Activated CD4-positive, alpha-beta T cell treated with anti-CD3 and anti-CD28 coated beads, Interleukin-2, amount 50 U/mL, for 4 hours (primary cell): ENCODE measurements at places on chromosomes 2 and 18.

- no peak for DNase-seq
Observed at GRCh38 chr2:210753386-210753785, 197.0 kb downstream of the CPS1 start.

GRCh38 chr18:68564351-68564750, 150.6 kb downstream of the TMX3 start:
- DNase-seq, result no peak

- no peak for DNase-seq
Observed at GRCh38 chr2:102826904-102827303, 65.1 kb downstream of the TMEM182 start.

- no peak for DNase-seq
Observed at GRCh38 chr2:3040496-3041140, 337.0 kb downstream of the EIPR1 start.

GRCh38 chr18:55390898-55391297, 197.1 kb downstream of the TCF4 start:
- DNase-seq, result no peak

DNA sequence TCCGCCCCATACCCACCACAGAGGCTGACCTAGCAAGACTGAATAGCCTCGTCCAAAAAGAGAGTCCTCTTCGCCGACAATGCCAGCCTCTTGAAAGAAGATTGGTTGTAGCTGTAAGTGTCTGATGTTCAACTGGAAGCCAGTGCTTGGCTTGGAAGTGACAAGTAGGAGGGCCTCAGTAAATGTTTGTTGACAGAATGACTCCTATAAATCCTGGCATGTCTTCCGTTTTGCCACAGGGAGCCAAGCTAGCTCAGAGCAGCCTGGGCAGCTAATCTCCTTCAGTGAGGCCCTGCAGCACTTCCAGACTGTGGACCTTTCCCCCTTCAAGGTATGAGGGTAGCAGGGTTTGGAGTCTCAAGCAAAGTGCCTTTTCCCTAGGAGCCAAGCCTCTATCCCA, 14.9 kb downstream of the ELMOD3 start:
- no peak for DNase-seq

DNA sequence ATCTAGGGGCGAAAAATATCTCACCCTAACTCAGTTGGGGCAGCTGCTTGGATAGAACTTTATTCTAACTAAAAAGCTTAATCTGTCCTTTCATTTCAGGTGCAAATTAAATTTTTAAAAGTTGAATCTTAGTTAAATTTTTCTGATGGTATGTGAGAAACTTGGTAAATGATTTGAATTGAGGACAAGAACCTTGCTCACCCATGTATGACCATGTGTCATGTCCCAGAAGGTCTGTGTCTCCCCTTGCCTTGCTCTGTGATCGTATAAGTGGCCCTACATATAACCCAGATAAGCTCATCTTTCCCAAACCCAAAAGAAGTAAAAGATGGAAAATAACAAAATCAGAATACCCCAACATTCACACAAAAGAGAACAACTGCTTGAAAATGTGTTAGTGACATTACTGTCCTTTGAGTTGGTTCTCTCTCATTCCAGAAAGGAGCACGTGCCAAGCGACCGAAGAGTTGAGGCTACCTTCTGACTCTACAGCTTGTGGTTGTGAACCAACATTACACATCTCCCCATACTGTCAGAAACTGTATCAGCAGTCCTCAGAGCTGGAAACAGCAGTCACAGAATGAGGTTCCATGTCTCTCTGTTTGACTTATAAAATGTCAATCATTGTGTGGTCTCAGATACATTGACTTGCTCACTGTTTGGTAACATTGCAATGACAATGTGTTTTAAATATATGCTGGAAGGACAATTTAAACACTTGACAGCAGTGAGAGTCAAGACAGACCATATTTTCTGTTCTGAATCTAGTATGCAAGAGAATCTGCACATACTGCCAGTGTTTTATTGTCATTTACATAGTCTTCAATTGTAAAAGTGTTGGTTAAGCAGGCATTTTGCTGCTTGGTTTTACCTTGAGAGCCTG, 46.3 kb upstream of the TANK start:
- DNase-seq, result no peak

DNA sequence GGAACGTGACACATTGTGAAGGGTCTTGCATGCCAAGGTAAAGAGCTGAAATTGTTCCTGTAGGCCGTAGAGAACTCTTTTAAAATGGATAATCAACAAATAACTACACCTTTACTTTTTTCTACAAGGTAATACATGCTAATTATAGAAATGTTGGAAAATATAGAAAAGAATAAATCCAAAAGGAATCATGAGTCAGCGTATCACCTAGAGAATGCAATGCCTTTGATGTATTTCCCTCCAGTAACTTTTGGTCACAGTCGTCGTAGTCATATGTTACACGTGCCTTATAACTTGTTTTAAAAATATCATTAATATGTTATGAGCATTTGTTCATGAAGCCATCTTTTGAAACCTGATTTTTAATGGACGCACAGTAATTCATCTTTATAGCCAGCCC, 100.6 kb downstream of the LIPG start:
- no peak for DNase-seq

DNA sequence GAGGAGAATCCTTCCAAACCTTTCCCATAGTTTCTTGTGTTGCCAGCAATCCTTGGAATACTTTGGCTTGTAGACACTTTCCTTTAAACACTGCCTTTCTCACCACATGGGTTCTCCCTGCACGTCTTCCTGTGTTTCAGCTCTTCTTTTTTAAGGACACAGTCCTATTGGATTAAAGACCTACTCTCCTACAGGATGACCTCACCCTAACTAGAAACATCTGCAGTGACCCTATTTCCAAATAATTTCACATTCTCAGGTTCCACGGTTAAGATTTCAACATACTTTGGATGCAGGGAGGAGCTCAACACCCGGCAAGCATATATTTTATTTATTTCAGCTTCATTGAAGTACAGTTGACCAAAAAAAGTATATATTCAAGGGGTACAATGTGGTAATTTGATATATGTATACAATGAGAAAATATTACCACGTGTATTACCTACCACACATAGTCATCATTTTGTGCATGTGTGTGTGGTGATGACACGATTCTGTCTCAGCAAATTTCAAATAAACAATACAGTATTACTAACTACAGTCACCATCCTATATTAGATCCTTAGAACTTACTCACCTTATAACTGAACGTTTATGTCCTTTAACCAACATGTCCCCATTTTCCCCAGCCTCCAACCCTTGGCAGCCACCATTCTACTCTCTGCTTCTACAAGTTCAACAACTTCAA, 745.0 kb downstream of the CBLN2 start:
- no peak for DNase-seq

- no peak for DNase-seq
Observed at GRCh38 chr2:233026198-233026813, 6.2 kb upstream of the NEU2 start.

DNA sequence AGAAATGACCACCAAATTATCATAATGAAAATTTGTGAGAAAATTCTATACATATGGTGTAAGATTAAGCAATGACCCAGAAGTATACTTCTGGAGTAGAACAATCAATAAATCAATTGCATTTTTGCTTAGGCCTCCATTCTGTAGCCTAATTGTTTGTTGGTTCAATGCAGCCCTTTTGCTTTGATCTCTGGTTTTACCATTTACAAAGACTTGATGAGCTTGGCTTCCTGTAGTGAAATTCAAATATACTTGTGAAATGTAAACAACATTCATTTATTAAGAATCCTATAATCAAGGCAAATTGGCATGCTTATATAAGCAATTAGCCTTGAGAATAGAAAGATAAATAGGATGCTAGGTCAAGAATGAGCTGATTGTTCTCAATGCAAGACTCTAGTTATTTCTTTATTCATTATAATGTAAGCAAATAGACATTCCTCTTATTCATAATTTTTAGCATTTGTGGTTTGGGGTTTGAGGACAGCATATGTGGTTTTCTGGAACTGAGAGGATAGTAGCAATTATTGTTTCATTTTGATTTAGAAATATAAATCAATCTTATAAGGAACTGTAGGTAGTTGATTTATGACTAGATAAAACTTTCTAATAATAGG, 9.7 kb downstream of the FMNL2 start:
- no peak for DNase-seq

GRCh38 chr18:35041815-35042387, 688 bp downstream of the MAPRE2 start:
- DNase-seq, result no peak

DNA sequence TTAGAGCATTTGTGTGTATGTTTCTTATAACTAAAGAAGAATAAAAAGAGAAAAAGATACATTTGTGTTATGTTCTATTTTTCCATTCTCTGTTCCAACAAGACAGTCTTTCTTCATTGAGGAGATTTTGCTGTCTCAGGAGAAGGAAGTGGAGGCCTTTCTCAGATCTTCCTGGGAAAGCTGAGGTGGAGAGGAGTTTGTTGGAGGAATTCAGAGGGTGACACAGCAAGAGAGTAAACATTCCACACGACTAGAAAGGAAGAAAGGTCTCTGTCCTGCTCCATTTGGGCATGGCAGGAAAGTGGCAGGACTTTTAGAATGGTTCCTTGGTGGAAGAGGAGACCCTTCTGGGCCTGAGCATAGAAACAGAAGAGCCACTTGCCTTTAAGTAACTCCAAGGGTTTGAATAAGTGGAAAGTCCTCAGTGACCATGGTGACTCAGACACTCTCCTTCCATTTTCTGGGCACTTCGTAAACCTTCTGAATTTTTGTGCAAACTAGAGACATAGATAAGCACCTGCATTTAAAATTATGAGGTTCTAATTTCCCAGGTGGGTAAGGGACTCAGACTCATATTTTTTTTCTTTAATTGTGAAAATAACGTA, 52.3 kb upstream of the COL5A2 start:
- DNase-seq, result no peak

DNA sequence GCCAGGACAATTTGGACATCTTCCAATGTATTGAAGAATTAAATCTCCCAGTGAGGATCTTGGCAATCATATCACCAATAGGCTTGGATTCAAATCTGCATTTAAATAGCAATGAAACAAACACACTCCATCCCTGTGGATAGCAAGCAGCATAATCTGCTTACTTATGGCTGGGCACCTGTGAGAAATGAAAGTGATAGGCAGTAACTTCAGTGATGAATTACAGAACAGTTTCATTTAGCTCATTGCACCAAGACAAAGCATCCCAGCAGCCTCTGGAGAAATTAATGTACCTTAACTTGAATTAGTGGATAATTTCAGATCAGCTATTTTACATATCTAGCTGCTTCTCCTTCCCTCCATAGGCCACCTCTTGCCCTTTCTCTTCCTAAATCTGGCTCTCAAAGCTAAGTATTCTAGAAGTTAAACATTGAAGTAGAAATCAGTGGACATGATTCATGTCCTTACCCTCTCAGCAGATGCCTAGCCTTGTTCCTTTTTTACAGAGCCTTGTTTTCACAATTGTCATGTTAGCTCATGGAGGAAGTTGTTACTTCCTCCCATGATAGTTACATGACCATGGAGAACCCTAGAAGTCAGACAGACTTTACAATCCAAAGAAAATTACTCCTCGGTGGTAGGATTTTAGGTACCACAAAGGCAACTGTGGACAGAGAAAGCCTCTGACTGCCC, 88.5 kb upstream of the TACR1 start:
- DNase-seq, result no peak

GRCh38 chr2:99106913-99107312, 34.6 kb upstream of the C2orf15 start:
- no peak for DNase-seq

DNA sequence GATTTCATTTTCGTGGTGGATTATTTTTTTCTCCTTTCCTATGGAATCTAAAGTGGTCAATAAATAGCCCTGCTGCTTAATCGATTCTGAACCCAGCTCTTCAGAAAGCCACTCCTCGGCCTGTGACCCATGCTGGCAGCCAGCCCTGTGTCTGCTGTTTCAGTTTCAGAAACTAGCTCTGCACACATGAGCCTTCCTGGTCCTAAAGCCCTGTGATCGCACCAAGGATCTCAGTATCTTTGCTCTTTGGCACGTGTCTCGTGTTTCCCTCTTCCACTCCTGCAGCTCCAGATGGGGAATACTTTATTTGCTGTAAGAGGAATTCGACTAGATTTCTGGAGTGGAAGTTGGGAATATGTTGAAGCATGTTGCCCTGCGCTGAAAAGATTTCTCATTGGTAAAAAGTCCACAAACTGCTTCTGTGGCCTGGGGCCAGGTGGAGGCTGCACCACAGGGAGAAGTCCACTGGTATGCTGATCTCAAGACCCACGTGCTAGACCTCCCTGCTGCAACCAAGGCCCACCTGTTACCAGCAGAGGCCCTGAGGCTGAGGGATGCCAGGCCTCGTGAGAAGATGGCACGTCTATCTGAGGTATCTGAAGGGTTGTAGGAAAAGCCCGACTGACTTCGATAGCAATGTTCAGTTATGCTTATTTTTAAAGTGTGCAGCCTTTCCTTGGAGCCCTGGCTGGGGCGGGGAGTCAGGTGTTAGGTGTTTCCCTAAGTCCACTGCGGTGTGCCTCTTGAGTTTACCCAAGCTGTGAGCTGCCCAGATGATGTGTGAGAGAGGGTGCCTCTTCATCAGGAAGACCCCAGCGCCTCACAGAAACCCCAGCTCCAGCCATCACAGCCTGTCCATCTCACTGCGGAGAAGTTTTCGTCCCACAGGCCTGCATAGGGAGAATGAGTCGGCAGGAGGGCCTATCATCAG, 33.6 kb upstream of the CELF4 start:
- DNase-seq, result no peak

DNA sequence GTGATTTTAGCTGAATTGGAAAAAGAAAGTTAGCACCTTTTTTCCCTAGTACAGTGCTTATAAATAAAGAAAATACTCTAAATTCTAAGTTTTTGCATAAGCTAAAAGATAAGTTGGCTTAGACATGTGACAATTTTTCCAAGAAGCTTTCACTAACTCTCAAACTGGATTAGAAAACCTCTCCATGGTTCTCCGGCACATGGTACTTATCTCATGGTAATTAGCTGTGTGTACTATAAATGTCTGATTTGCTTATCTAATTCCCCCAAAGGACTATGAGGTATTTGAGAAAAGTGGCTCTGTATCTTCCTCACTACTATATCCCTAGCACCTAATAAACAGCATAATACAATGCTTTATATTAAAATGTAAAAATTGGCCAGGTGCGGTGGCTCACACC, 71.1 kb downstream of the ROCK1 start:
- no peak for DNase-seq

DNA sequence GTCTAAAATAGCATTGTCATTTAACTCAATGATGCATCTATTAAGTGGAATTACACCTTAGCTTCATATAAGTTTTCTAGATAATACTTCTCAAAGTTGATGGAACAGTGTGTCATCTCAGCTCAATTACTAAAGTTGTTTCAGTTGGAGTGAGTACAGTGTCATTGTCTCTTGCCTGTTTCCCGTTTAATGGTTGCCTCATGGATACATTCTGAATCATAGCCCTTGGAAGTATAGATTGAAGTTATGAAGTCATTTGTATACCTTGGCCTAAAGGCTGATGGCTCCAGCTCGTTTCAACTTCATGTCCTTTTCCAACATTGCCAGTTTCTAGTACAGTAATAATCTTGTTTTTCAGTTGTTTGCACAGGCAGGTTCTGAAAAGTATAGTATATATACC, 130.5 kb upstream of the NOSTRIN start:
- no peak for DNase-seq

GRCh38 chr2:10188729-10189305, 66.3 kb downstream of the RRM2 start:
- DNase-seq, result no peak
